DMS79 treated with DMSO at 0.1 percent for 48 hours (cell line): ENCODE measurements at places on chromosomes 12 and 14.
A peak's percentile ranks its signal among the peaks of the same experiment; 100 is the strongest.

DNA sequence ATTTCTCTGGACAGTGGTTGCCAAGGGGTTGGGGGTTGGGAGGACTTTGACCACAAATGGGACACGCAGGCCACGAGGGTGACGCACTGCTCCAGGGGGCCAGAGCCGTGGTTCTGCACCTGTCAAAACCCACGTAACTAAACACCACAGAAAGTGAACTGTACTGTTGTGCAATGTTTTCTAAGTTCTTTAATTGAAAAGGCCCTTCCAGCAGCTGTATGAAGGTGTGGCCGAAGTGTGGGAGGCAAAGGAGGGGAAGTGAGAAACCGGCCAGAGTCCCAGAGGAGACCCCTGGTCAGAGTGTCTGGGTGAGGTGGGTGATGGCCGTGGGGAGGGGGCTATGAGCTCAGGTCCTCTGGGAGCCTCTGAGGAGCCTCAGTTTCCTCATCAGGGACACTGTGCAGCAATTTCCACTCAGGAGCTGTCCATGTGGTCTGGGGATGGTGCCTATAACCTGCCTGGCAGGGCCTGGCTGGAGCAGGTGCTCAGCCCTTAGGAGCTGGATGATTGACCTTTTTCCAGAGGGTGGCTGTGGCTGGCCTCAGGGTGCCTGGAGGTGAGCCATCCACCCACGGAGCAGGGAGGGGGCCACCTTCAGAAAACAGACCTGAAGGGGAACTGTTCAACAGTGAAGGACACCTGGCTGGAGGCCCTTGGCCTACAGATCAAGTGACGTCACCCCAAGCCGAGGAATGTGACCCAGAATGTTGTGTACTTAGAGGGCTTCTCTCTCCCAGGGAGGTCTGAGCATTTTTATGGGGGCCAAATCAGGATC lies 9.8 kb upstream of the BDKRB2 start:
- no peak for DNase-seq

- DNase-seq, result no peak
Observed at GRCh38 chr12:15546102-15546701, 223.9 kb downstream of the PTPRO start.

GRCh38 chr12:71848212-71848611 lies 8.7 kb downstream of the TBC1D15 start:
- no peak for DNase-seq

DNA sequence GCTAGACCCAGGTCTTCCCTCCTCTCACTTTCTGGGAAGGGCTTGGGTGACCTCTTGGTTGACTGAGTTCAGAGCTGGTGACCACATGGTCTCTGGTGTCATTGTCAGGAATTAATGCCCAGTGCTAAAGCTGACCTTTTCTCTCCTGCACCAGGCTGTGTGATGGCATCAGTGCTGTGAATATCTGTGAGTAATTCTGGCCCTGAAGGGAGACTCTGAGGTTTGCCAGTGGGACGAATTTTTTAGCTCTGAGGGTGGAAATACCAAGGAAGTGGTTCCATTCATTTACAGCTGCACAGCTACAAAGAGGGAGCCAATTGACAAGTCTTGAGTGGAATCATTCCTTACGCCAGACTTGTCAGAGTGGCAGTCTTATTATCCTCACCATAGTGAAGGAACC lies 6.2 kb upstream of the KRT86 start:
- no peak for DNase-seq

DNA sequence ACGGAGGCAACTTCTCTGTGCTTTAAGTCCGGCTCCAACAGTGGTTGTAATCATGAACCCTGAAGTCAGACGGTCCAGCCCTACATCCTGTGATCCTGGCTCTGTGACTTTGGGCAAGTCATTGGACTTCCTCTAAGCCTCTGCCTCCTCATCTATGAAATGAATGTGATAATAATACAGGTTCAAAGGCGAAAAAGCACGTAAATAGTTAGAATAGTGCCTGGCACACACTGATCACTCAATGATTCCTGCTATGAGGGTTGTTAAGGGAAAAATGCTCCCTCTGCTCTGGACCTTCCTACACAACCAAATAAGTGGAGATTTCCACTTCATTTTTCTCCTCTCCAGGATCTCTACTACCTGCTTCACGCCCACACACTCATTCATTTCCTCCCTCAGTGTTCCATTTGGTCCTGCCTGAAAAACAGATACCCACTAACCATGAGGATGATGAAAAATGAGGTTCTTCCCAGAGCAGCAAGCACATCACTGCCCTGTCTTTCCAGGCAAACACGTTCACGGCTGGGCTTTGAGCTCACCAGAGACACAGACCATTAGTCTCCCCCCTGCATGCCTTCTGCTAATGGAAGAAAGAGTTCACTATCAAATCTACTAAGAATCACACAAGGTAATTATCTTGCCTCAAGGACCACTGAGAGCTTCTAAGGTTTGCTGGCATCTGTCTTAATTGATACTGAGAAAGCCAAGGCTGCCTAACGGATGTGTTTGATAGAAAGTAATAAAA lies 13.2 kb downstream of the NUAK1 start:
- DNase-seq, result peak; percentile 90

DNA sequence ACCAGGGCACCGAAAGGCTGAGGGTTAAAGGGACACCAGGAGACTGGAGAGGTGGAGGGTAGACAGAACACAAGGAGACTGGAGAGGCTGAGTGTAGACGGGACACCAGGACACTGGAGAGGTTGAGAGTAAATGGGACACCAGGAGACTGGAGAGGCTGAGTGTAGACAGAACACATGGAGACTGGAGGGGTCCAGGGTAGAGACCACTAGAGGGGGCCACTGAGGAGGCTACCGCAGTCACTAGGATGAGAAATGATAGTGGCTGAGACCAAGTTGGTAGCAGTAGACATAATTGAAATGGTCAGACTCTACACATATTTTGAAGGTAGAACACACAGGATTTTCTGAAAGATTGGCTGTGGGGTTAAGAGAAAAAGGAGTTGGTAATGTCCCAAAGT lies 68.2 kb downstream of the PAH start:
- no peak for DNase-seq

DNA sequence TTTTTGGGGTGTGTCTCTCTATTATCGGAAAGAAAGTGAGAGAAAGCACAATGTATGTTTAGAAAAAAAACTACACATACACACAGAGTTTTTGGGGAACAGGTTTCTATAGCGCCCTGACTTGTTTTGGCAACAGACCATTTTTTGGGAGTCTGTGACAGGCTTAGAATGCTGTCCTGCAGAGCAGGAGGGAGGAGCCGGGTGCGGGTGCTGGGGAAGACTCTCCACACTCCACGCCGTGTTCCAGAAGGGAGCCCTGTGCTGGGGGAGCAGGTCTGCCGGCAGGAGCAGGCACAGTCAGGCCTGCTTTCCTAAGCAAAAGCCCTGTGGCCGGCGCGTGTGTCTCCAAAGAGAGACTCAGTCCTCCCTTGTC lies 26.5 kb downstream of the CD9 start:
- DNase-seq, result no peak
